ENCODE measurements at places on chromosomes 4 and X.

GRCh38 chr4:78945651-78946179 lies 6.5 kb upstream of the PAQR3 start:
- no peak for DNase-seq

- DNase-seq: peak; percentile 59
Measured at GRCh38 chr4:38664706-38665401, 855 bp downstream of the KLF3 start.

DNA sequence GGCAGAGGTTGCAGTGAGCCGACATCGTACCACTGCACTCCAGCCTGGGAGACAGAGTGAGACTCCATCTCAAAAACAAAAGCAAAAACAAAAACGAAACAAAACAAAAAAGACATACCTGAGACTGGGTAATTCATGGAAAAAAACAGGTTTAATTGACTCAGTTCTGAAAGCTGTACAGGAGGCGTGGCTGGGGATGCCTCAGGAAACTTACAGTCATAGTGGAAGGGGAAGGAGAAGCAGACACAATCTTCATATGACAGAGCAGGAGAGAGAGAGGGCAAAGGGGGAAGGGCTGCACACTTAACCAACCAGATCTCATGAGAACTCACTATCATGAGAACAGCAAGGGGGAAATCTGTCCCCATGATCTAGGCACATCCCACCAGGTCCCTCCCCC lies 229.5 kb downstream of the STK32B start:
- DNase-seq: no peak

DNA sequence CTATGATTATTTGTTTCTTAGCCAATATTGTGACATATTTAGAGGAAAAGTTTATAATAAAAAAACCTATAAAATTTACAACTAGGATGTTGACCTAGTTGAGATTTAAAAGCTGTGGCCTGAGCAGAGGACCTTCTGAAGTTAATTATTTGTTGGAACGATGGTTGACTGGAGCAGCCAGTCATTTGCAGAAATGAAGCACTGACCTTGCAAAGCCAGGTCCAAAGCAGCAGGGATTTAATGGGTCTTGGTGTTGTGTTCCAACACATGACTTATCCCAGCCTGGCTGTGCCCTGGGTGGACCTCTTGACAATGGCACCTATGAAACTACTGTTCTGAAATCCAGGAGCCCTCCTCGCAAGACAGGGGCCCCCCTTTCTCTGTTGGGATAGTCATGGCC lies 235.2 kb downstream of the FRAS1 start:
- DNase-seq: no peak

DNA sequence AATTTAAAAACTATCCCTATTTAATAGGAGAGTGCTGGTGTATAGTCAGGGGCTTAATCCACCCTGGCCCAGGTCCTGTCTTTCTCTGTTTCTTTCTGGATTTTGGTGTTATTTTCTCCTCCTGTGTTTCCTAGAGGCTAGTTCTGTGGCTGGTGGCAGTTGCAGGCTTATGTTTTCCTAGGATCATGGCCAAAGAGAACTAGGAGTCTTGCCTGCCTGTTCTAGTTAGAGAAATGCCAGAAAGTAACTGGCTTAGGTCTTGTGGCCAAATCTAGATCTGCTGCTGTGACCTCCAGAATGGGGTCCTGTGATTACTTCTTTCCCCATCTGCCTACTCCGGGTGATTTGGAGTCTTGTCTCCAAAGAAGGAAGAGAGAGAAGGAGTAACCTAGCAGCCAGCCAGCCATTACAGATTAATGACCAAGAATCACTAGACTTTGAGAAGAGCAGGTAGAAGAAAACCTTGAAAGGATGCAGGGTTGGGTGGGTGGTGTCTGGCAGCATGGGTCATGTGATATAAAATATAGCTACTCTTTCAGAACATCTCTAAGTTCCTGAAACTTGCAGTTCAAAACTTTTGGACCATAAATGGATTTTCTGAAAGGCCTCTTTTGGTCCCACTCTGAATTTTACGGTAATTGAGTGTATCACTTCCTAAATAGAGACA lies 117.9 kb downstream of the STIM2 start:
- no peak for DNase-seq

GRCh38 chr4:96407738-96408463 lies 568.0 kb downstream of the PDHA2 start:
- no peak for DNase-seq

- DNase-seq: no peak
Measured at GRCh38 chr4:48853604-48854394, 22.9 kb downstream of the OCIAD1 start.

DNA sequence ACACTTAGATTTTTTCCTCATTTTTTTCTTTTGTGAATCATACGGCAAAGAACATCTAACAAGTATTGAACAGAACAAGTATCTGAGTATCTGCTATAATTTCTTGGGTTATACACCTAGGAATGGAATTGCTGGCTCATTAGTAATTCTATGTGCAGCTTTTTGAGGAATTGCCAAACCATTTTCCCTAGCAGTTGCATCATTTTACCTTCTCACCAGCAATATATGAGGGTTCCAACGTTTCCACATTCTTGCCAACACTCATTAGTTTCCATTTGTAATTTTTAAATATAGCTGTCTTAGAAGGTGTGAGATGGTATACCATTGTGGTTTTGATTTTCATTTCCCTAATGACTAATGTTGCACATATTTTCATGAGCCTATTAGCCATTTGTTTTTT lies 41.1 kb upstream of the DCAF8L1 start:
- no peak for DNase-seq

DNA sequence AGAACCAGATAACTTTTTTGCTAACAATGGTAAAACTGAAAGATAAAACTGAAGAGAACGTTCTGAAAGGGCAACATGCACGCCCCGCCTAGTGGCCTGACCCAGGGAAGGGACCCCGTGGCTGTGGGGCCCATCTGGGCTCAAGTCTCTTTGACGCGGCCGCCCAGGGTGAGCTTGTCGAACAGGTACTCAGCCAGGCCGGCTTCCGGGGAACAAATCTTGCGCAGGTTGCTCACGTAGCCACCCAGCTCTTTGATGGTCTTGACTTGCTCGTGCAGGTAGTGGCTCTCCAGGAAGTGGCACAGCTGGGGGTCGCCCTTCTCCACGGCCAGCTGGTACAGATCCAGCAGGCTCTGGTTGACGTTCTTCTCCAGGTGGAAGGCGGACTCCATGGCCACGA lies 579 bp downstream of the FTHL17 start:
- DNase-seq: no peak

DNA sequence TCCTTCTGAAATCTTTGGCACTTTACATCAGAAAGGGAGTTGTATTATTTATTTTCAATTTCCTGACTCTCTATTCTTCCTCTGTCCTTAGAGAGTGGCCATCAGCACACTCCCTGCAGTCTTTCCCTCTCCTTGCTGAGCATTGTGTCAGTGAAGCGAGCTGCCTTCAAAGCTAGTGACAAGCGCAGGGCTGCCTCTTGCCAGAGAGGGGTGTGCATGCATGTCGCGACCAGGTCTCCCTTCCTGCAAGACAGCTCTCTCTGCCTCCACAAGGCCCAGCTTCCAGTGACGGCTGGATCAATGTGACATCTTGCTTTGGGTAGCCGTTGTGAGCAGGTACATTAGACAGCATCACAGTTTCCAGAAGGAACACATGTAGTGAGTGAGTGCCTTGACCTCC lies 810.9 kb upstream of the TENM3 start:
- DNase-seq: no peak

DNA sequence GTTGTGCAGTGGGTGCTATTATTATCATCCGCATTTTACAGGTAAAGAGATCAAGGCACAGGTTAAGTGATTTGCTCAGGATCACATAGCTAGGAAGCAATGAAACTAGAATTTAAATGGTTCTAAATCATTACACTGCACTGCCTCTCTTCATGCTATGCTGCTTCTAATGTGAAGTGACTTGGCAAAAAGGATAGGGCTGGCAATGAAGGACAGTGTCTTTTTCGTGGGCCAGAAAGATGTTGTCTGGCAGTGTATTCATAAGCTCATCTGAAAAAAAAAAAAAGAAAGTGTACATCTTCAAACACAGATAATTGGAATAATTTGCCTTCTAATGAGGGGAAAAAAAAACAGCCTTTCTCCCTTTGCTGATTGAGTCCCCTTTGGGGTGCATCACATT lies 132.2 kb upstream of the FUNDC1 start:
- DNase-seq: no peak

GRCh38 chrX:68867458-68868112 lies 38.8 kb downstream of the EFNB1 start:
- no peak for DNase-seq

DNA sequence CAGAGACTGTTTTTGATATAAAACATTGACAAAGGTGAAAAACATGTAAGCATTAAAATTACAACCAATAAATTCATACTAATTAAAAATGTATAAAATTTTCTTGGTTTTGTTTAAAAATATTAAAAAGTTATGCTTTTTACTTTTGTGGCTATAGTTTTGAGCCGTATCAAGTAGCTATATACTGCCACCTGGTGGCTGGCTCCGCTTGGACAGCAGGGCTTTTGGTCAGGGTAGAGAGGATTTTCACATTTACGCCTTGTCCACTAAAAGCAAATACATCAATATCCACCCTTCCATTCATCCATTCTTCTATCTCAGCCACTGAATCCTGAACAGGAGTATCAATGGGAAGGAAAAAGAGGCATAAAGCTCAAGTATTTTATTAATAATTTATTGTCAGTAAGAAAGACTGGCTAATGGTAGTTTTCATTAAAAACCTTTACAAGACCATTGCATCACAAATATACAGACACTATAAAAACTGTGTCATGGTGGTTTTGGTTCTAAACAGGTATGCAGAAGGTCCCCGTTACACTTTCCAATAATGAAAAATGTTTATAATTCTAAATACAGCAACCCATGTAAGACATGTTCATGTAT lies 32.1 kb upstream of the MTNR1A start:
- peak; percentile 46 for DNase-seq

GRCh38 chr4:10082459-10083272 lies 33.9 kb downstream of the WDR1 start:
- no peak for DNase-seq

DNA sequence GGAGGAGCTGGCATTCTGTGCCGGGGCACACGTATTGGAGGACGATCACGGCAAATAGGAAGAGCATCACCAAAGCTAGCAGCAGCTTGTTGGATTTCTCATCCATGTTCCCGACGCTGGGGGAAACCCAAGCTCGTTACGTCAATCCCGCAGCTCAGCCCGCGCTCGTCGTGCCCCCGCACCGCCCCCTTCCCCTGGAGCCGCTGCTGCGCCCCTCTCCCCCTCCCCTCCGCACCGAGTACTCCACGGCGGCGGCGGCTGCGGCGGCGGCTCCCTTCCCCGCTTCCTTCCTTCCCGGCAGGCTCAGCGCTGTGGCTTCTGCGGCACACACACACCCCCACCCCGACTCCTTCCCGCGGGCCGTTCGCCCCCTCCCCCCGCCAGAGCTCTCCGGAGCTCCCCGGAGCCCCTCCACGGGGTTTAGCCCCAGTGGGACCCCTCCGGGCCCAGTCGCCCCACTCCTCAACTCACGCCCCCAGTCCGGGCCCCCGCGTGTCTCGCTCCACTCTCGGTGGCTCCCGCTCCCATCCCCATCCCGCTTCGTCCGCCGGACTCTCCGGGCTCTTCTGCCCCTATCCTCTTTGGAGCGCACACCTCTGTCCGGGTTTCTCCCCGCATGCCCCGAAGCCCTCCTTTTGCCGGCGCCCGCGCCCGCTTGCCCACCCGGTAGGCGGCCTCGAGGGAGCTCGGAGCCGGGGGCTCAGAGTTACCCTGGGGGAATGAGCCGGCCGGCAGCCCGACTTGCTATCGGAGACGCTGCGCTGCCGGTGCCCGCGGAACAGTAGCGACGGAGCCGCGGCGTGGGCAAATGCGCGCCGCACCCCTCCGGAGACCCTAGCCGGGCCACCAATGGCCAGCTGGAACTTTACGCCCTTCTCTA lies 978 bp downstream of the HS6ST2 start:
- DNase-seq: no peak

DNA sequence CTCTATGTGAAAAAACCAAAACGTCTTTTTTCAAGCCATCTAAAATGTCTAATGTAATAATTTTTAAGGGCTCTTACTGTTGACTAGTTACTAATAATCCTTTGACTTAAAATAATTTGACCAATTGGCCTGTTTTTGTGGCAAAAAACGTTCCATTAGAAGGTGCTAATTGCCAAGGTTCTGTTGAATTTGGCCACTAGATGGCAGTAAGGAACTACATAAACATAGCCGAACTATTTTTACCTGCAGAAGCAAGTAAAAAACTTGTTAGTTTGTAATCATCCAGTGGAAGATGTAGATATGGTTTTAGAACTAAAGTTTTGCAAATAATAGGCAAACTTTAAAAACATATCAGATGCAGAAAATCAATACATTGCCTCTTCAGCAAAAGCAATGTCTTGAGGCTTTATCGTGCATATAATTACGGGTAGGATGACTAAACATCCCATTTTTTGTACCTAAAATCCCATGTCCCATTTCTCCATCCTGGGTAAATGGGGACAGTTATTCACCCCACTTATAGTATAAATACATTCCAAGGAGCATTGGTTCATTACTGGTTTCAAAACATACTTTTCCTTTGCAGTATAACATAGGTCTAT lies 57.6 kb downstream of the PROM1 start:
- DNase-seq: no peak

DNA sequence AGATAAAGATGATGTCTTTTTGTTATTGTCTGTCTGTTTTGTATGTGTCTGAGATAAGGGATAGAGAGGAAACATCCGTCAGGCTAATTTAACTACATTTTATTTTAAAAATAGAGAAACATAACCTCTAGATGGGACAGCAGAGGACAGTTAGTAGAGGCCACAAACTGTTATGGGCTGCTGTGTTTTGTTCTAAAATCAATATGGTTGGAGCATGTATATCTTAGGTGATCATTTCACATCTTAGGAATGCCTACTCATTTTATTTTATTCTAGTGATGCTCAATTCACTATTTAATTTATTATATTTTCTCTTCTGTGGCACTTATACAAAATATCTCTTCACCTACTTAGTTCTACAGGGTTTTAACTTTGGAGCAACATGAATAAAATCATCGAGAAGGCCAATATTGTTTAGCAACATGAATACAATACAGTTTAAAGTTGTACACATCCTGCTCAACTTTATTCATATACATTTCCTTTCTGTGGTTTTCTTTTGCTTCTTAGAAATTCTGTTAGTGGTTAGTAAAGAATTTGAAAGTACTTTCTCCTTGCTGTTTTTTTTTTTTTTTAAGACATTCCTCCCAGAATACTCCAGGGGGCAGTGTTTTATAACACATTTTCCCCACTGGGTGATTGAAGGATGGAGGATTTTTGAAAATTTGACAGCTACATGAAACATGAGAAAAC lies 392.9 kb downstream of the UNC5C start:
- no peak for DNase-seq

DNA sequence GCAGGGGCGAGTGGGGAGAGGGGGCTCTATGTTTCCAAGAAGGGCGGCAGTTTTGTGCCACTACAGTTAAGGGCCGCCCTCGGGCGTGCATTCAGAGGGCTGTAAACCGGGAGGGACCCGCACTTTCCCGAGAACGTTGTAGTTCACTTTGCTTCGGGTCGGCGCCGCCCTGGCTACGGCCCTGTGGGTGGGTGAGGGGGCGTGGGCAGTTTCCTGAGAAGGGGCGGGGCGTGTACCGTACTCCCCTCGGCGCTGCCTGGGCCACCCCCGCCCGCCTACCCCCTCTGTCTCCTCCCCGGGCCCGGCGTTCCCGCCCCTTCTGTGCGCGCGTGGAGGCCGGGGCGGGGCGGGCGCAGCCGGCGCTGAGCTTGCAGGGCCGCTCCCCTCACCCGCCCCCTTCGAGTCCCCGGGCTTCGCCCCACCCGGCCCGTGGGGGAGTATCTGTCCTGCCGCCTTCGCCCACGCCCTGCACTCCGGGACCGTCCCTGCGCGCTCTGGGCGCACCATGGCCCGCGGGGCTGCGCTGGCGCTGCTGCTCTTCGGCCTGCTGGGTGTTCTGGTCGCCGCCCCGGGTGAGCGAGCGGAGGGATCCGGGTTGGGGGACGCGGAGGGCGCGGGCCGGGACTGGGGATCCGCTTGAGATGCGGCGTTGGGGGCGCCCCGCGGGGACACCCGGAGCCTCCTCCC lies at the start of gene CD99:
Gene CD99 (plus strand): TSS at position 440 of the 687 bp plus-strand sequence. CDS start 66 bp downstream, at position 506.
- peak; percentile 90 for DNase-seq

All from T-cell (primary cell).